ENCODE measurements at places on chromosomes 12 and 14.
A peak's percentile ranks its signal among the peaks of the same experiment; 100 is the strongest.

- H3K4me1 ChIP-seq = no peaks in the 10 kb centered on the region
- H3K27me3 ChIP-seq = no peaks in the 10 kb centered on the region
- no peaks in the 10 kb centered on the region for H3K36me3 ChIP-seq
- no peak overlapping the region for H3K27ac ChIP-seq
These were observed 646.9 kb upstream of the TMEM132C start for GRCh38 chr12:127619869-127620734.

- DNase-seq = peak; percentile 30
- H3K27me3 ChIP-seq = no peaks in the 10 kb centered on the region
- H3K4me1 ChIP-seq = peaks cover 4% of the 10 kb centered on the region
- H3K4me3 ChIP-seq = peak overlapping the region; percentile 99
These were observed 929 bp upstream of the UBE2N start for GRCh38 chr12:93442411-93443340.

GRCh38 chr12:28851781-28852180, 297.3 kb upstream of the FAR2 start:
- H3K4me1 ChIP-seq = no peaks in the 10 kb centered on the region
- H3K27me3 ChIP-seq = no peaks in the 10 kb centered on the region
- no peaks in the 10 kb centered on the region for H3K36me3 ChIP-seq
- H3K4me3 ChIP-seq = no peak overlapping the region
- H3K27ac ChIP-seq = no peak overlapping the region
- DNase-seq = no peak

DNA sequence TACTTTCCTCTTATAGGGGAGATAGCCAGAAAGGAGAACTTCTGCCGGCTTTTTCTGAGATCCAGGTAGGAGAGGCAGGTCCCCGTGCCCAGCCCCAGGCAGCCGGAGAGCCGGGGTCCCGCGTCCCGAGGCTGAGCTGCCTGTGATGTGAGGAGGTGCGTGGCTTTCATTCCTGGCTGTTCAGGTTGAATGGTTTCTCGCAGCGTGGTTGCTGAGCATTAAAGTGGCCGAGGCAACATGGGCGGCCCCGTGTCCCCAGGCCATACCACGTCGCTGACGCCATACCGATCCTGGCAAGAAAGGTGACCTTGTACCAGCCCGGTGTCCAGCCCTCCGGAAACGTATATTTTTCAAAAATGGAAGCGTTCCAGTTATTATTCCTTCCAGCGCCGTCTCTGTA, 116.7 kb upstream of the MYL2 start:
- no peaks in the 10 kb centered on the region for H3K36me3 ChIP-seq
- no peak for DNase-seq
- H3K4me3 ChIP-seq = no peak overlapping the region
- H3K4me1 ChIP-seq = peaks cover 18% of the 10 kb centered on the region
- H3K27me3 ChIP-seq = peaks cover 57% of the 10 kb centered on the region

DNA sequence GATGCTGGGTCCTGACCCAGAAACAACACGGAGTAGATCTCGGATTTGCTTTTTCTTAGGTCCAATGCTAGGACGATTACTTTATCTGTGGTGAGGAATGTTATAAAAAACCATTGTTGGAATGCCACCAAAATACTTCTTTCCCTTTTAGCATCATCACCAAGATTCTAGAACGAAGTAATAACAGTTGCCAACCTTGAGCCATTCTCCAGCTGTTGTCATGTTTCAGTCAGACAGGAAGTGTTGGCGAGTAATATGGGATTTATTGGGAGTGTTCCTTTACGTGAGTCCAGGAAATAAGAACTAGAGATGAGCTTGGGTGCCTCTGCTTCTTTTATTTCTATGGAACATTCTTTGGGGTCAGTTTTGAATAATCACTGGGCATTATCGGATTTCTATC, 892.9 kb downstream of the DIO2 start:
- H3K27ac ChIP-seq = no peak overlapping the region
- no peak for DNase-seq
- H3K36me3 ChIP-seq = no peaks in the 10 kb centered on the region
- H3K4me3 ChIP-seq = no peak overlapping the region

GRCh38 chr12:52280796-52281560, 6.5 kb downstream of the KRT86 start:
- peaks cover 29% of the 10 kb centered on the region for H3K4me1 ChIP-seq
- no peaks in the 10 kb centered on the region for H3K36me3 ChIP-seq
- H3K4me3 ChIP-seq = no peak overlapping the region
- peak; percentile 94 for DNase-seq

DNA sequence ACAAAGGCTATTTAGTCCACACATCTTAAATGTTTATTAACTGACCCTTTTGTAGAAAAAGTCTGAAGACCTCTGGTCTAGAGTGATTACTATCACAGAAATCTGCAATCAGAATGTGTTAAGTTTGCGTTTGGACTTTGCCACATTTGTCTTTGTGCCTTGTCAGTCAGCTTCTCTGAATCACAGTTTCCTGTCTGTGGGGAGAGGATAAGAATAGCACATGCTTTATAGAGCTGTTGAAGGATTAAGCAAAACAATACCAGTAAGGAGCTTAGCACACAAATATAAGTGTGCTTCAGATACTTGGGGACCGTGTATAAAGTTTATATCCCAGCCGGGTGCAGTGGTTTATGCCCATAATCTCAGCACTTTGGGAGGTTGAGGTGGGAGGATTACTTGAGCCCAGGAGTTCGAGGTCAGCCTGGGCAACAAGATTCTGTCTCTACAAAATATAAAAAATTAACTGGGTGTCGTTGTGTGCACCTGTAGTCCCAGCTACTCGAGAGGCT, 63.0 kb upstream of the BTG1 start:
- no peaks in the 10 kb centered on the region for H3K27me3 ChIP-seq
- no peaks in the 10 kb centered on the region for H3K4me1 ChIP-seq
- no peaks in the 10 kb centered on the region for H3K36me3 ChIP-seq
- DNase-seq = peak; percentile 73
